ENCODE measurements at places on chromosomes 7 and 10.

- DNase-seq: no peak
Observed at GRCh38 chr10:101690461-101690860, 4.5 kb downstream of the FBXW4 start.

DNA sequence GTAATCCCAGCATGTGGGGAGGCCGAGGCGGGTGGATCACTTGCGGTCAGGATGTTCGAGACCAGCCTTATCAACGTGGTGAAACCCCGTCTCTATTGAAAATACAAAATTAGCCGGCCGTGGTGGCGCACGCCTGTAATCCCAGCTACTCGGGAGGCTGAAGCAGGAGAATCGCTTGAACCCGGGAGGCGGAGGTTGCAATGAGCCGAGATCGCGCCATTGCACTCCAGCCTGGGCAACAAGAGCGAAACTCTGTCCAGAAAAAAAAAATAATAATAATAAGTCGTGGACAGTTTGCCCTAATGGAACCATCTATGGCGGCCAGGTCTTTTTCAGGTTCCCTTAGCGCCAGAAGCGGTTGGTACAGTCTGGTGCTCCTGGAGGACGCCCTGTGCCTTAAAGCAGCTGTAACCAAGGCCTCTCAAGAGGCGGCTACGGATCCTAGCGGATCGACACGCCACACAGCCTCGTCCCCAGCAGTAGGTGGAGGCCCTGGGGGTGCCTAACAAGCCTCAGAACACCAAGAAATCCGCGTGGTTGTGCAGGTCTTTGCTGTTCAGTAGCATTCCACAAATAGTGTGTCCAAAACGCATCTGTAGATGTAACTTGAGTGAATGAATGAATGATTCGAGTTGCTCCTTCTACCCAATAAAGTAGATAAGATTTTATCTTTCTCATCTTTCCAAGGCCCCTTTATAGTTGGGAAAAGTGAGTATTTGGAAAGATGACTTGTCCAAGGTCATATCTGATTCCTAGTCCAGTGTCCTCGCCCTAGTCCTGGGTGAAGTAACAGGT is 982 bp downstream of the PGAM1 start:
- no peak for DNase-seq

- no peak for DNase-seq
Observed at GRCh38 chr10:74011017-74011416, 13.1 kb downstream of the VCL start.

DNA sequence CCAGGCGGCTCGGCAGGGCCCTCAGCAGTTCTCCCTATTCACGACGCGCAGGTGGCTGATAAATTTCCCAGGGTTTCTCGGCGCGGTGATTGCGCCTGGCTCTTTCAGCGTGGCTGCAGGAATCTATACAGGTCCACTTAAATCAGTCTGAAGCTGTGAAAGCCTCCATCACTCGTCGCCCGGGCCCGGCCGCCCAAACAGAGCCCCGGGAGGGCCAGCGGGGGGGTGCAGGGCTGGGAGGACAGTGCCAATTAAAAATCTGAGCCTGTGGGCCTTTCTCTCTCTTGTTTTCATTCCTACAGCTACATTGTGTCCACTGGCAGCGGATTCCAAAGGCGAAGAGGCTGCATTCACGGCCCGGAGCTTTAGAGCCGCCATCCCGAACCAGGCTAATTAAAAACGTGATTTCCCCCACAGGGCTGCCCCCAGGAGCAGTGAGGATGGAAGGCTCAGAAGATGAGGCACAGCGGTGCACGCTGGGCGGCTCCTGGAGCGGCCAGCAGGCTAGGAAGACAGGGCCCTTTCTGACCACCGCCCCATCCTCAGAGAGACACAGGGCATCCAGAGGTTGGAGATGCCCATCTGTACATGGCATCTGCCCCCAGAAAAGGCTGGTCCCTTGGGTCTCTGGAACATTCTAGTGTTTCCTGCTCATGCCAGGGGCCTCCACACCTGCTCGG is 100.7 kb downstream of the FAM53B start:
- no peak for DNase-seq

DNA sequence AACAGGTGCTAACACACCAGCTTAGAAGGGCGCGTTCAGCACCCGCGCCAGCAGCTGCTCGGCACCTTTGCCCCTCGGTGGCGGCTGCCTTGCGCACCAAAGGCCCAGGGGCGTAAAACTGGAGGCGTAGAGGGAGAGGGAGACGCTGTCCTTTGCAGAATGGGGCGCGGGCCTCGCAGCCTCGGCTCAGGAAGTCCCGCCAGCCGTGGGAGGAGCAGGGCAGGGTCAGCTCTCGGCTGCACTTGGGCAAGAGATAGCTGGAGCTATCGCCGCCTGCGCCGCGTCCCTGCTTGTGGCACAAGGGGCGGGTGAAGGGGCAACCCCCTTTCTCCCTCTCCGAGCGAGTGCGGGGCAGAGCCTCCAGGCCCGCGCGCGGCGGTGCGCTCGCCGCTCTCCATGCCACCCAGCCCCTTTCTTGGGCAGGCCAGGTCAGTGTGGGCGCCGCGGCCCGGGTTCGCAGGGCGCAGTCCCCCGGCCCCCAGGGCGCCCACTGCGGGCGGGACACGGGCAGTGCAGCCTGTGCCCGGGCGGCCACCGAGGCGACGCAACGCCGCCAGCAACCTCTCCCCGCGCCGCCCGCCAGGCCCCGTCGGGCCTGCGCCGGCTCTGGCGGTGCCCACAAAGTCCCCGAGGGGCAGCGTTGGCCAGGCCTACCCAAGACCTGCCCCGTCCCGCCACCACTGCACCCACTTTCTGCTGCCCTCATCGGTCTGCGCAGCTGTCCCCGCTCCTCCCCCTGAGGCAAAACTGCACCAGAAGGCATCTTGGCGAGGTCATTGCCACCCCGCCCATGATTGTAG is 4.1 kb downstream of the NEUROD6 start:
- DNase-seq: no peak

GRCh38 chr10:114708717-114709335 is 50.8 kb upstream of the ABLIM1 start:
- no peak for DNase-seq

- DNase-seq: no peak
Observed at GRCh38 chr10:27857616-27858015, 112.0 kb upstream of the MKX start.

- DNase-seq: no peak
Observed at GRCh38 chr10:15200626-15201025, 32.1 kb upstream of the NMT2 start.

DNA sequence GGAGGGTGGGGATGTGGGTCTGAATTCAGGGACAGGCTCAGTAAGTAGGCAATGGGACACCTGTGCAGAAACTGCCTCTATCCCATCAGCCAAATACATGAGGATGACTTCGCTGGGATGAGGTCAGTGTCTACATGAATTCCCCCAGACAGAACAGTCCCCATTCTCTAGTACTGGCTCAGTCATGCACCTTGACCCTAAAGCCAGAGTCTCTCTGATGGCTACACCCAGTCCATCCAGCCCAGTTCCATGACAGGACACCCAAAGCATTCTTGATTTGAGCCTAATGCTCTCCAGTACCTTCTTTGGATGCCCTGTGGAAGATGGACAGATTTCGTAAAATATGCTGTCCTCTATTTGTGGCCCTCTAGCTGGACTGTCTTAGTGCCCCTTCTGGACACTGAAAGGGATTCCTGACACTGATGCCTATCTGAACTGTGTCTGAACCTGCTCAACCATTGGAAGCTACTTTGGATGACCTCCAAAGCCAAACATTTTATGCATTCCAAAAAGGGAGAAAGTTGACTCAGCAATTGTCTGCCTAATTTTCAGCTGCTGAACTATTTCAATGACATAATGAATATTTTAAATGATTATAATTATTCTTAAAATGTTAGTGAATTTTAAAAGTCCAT is 14.6 kb downstream of the SFRP4 start:
- DNase-seq: no peak

DNA sequence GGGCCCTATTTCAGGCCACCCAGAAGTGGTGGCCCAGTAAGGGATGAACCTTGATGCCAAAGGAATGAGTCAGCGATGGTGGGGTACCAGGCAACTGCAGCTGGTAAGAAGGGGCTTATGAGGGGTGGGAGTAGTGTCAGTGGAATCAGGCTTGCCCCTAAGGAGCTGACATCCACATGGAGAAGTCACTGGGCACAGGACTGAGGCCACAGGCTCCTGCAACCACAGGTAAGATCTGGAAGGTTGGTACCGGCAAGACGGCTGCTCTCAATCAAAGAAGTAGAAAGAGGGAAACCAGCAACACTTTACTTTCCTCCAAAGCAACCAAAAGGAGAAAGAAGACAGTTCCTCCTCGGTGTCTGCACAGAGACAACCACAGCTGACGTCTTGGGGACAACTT is 2.5 kb downstream of the GCK start:
- DNase-seq: no peak

DNA sequence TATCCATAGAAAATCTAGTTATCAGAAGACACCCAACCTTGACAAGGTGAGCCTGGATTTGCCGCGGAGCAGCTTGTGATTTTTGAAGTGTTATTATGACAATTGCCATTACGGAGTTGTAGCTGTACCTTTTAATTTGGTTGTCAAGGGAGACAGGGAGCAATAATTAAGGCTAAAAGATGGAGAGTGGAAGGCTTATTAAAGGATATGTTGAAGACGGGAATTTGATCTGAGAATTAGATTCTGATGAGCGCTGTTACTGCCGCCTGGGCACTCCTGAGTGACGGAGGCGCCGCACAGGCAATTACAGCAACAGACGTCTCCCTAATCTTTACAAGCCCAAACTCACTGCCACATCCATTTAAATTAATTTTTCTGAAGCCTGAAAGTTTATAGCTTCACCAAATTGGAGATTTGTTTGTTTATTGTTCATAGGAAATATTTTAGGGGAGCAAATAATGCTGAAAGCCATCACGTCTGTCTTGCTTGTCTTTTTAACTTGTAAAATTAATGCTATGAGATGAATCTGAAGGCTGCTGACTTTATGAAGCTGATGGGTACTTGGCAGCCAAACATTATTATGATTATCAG is 475.0 kb upstream of the ADARB2 start:
- no peak for DNase-seq

GRCh38 chr7:133613250-133613790 is 360.4 kb downstream of the EXOC4 start:
- no peak for DNase-seq

- no peak for DNase-seq
Observed at GRCh38 chr7:139861803-139862202, 32.7 kb downstream of the TBXAS1 start.

- no peak for DNase-seq
Observed at GRCh38 chr10:3749600-3749999, 35.4 kb downstream of the KLF6 start.

DNA sequence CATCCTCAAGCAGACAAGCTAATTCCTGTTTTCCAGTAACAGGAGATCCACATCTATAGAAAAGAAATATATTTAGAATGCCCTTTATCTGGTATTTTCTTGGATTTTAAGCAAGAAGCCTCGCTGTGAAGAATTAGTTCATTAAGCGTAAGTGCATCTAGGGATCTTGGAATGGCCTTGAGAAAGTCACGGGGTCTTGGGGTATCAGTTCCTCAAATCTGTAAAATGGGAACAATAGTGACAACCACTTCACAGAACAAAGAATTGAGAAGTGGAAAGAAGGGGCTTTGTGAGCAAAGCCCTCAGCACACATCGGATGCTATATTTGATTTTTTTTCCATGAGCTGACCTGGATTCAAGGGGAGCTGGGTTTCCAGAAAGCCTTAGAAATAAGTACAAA is 32.3 kb upstream of the WDFY4 start:
- DNase-seq: no peak

- DNase-seq: no peak
Observed at GRCh38 chr7:27364344-27364758, 121.7 kb downstream of the EVX1 start.

- DNase-seq: no peak
Observed at GRCh38 chr10:114279901-114280644, 41.0 kb downstream of the VWA2 start.

GRCh38 chr10:11387044-11387443 is 224.4 kb downstream of the USP6NL start:
- no peak for DNase-seq

- DNase-seq: no peak
Observed at GRCh38 chr7:19121977-19122588, 4.6 kb upstream of the TWIST1 start.

All from CD4-positive, alpha-beta T cell treated with Interleukin-10 for 1 hour (primary cell).